A673 (cell line): ENCODE measurements at places on chromosomes 3 and 15. TPM values are rescaled to one million over a fixed set of nuclear protein-coding genes. Genes with fewer than 3 reads are reported as not detected.

- no peak overlapping the region for H3K4me3 ChIP-seq
- H3K27me3 ChIP-seq: no peaks in the 10 kb centered on the region
- no peak overlapping the region for H3K27ac ChIP-seq
- no peaks in the 10 kb centered on the region for H3K4me1 ChIP-seq
- peaks cover 8% of the 10 kb centered on the region for H3K36me3 ChIP-seq
Observed at GRCh38 chr3:11810276-11810675, 36.4 kb downstream of the TAMM41 start.

DNA sequence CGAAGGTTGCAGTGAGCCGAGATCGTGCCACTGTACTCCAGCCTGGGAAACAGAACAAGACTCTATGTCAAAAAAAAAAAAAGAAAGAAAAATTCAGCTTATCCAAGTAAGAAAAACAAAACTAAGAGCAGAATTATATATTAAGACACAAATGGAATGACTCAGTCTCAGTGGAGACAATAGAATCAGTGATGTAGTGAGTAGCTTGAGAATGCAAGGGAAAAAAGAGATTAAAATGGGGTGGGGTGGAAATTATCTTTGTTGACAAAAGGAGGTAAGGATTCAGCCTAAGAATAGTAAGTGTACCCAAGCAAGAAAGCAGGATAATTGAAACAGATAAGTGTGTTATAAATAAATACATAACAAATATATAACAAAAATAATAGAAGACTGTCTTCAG is 70.7 kb downstream of the BLM start:
- H3K4me1 ChIP-seq: no peaks in the 10 kb centered on the region
- H3K4me3 ChIP-seq: no peak overlapping the region
- H3K36me3 ChIP-seq: peaks cover 39% of the 10 kb centered on the region
- DNase-seq: no peak

GRCh38 chr3:174099724-174100123 is 702.2 kb downstream of the NLGN1 start:
- no peaks in the 10 kb centered on the region for H3K36me3 ChIP-seq
- DNase-seq: no peak
- H3K4me1 ChIP-seq: peaks cover 20% of the 10 kb centered on the region
- H3K27me3 ChIP-seq: no peaks in the 10 kb centered on the region

DNA sequence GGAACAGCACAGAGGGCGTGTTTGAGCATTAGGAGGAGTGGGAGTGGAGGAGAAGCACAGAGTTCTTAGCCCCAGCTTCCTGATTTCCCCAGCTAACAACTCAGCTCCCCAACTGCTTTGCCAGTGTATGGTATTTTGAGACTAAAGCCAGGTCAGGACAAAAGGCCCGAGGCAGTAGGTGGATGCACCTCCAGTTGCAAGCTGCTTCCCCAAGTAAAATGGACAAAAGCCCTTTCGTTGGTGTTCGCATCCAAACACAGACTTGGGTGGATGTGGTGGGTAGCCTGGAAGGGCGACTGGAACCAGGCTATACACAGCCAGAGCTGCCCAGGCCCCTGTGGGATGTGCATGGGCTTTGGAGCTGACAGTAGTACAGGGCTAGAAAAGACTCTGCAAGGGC is 12.3 kb upstream of the EHD4 start:
- H3K27ac ChIP-seq: no peak overlapping the region
- no peak overlapping the region for H3K4me3 ChIP-seq
- no peak for DNase-seq
- no peaks in the 10 kb centered on the region for H3K27me3 ChIP-seq

DNA sequence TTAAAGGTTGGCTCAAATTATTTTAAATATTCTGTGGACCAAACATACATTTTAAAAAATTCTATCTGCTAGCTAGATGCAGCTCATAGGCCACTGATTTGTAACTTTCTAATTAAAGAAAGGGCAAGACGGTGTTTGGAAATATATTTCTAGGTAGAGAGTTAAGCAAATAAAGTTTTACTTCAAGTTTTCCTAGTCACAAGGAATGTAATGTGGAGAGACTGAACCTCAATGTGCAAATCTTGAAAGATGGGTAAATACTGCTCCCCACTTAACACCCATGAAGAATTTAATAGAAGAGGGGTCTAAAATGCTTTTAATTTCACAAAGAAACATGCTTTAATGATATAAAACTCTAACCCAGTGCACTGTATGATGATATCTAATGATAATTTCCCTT is 175.2 kb downstream of the TIGIT start:
- no peaks in the 10 kb centered on the region for H3K4me1 ChIP-seq
- no peak overlapping the region for H3K27ac ChIP-seq
- no peak for DNase-seq
- no peaks in the 10 kb centered on the region for H3K27me3 ChIP-seq
- no peaks in the 10 kb centered on the region for H3K36me3 ChIP-seq

The WDR76 gene
- total RNA-seq: 61.3 and 65.2 TPM in 2 replicates

The ACAN gene
- not detected in 2 replicates for total RNA-seq

The KNG1 gene
- total RNA-seq: not detected in 2 replicates

- H3K36me3 ChIP-seq: no peaks in the 10 kb centered on the region
- no peak overlapping the region for H3K4me3 ChIP-seq
- no peaks in the 10 kb centered on the region for H3K4me1 ChIP-seq
- H3K27ac ChIP-seq: no peak overlapping the region
- no peak for DNase-seq
Observed at GRCh38 chr3:128439226-128439625, 27.5 kb downstream of the DNAJB8 start.

- no peak overlapping the region for H3K27ac ChIP-seq
- H3K4me1 ChIP-seq: no peaks in the 10 kb centered on the region
Observed at GRCh38 chr15:88716543-88717381, 77.9 kb downstream of the ISG20 start.

The TEX55 gene
- not detected in 2 replicates for total RNA-seq

The SI gene
- total RNA-seq: not detected in 2 replicates

GRCh38 chr3:78258798-78259197 is 1218.9 kb downstream of the ROBO2 start:
- DNase-seq: no peak
- H3K4me3 ChIP-seq: no peak overlapping the region
- H3K36me3 ChIP-seq: no peaks in the 10 kb centered on the region
- H3K27ac ChIP-seq: no peak overlapping the region
- H3K4me1 ChIP-seq: peaks cover 28% of the 10 kb centered on the region

The GPR160 gene
- total RNA-seq: 6.7 and 11.2 TPM in 2 replicates

DNA sequence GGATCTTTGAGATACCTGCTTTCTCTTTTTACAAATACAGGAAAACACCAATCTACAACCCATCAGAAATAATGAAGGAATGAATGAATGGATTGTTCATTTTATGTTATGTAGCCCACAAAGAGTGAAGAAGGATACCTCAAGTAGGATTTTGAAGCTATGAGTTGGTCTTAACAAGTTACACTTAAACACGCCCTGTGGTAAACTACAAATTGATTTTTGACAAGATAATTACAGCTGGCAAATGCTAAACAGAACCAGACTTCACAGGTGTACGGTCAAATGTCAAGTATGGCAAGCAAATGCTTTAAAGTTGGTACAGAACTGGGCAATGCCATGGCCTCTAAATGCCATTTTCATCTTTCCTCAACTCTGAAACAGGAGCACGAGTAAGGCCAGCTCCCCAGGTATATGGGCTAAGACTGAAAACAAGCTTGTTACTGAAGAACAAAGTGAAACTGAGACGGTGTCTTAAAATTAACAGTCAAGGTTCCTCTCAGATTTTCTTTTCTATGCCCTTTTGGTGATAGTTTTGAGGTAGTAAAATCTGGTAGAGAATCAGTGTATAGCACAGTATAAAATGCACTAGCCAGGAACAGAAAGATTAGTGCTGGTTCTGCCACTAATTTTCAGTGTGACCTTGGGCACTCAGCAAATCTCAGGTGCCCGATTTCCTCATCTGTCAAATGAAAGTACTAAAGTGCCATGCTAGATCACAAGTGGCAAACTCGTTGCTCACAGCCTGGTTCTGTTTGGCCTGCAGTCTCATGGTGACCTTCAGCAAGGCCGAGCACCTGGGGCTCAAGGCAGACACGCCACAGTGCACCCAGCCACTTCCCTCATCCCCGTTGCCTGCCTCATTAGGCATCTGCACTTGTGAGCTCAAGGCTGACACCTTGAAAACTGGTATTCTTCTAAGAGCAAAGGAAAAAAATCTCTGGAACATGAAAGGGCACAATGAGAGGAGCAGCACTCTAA is 9.5 kb downstream of the RUVBL1 start:
- no peak overlapping the region for H3K27ac ChIP-seq
- no peaks in the 10 kb centered on the region for H3K27me3 ChIP-seq
- DNase-seq: no peak
- no peaks in the 10 kb centered on the region for H3K4me1 ChIP-seq

GRCh38 chr15:65156692-65157091 is 23.1 kb upstream of the PDCD7 start:
- no peak for DNase-seq
- H3K36me3 ChIP-seq: peaks cover 68% of the 10 kb centered on the region
- H3K4me1 ChIP-seq: no peaks in the 10 kb centered on the region
- no peaks in the 10 kb centered on the region for H3K27me3 ChIP-seq
- H3K27ac ChIP-seq: no peak overlapping the region
- H3K4me3 ChIP-seq: no peak overlapping the region

GRCh38 chr3:64290161-64290560 is 64.9 kb upstream of the PRICKLE2 start:
- H3K4me1 ChIP-seq: no peaks in the 10 kb centered on the region
- no peak overlapping the region for H3K27ac ChIP-seq
- H3K4me3 ChIP-seq: no peak overlapping the region
- H3K36me3 ChIP-seq: no peaks in the 10 kb centered on the region
- DNase-seq: no peak

DNA sequence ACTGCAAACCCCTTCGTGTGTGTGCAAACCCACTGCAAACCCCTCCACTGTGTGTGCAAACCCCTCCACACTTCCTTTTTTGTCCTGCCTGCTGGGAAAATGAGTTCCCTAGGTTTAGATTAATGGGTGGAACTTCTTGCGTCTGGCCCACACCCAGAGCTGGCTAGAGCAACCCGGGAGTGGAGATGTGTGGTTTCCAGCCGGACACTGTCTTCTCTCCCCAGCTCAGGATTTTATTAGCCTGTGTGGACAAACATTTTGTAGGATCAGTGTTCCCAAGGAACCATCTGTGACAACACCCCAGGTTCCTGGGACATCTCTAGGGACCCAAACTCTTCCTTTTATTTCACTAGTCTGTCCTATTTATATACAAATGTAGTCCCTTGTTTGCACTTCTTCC is 9.6 kb upstream of the LRRK1 start:
- no peaks in the 10 kb centered on the region for H3K36me3 ChIP-seq
- H3K27me3 ChIP-seq: no peaks in the 10 kb centered on the region
- no peaks in the 10 kb centered on the region for H3K4me1 ChIP-seq
- no peak for DNase-seq
